ENCODE measurements at places on chromosomes 13 and 19.
A peak's percentile ranks its signal among the peaks of the same experiment; 100 is the strongest.

DNA sequence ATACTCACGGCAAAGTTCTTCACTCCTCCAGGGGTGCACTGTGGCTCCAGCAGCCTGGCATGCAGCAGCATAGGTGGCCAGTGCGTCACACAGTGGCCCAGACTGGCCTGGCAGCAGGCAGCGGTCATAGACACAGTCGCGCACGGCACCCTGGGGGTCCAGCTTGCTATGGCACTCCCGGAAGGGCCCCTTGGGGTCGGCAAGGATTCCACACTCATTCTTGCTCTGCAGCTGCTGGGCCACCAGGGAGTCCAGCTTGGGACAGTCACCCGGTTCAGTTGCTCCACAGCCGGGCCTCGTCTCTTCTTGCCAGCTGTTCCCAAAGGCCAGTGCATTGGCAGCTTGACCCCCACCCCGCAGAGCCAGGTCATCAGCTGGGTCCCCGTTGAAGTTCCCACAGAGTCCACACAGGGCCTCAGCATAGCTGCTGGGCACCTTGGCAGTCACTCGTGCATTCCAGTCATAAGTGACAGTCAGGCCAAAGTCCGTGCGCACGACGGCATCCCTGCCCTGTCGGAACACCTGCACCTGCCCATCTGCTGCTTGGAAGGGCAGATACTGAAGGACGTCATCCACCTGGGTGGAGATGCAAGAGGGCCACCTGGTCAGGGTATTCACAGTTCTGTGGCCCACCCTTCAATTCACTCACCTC is 20.6 kb downstream of the FCGBP start:
- no peak for DNase-seq

GRCh38 chr13:110005563-110005962 is 219.2 kb upstream of the IRS2 start:
- DNase-seq = no peak

DNA sequence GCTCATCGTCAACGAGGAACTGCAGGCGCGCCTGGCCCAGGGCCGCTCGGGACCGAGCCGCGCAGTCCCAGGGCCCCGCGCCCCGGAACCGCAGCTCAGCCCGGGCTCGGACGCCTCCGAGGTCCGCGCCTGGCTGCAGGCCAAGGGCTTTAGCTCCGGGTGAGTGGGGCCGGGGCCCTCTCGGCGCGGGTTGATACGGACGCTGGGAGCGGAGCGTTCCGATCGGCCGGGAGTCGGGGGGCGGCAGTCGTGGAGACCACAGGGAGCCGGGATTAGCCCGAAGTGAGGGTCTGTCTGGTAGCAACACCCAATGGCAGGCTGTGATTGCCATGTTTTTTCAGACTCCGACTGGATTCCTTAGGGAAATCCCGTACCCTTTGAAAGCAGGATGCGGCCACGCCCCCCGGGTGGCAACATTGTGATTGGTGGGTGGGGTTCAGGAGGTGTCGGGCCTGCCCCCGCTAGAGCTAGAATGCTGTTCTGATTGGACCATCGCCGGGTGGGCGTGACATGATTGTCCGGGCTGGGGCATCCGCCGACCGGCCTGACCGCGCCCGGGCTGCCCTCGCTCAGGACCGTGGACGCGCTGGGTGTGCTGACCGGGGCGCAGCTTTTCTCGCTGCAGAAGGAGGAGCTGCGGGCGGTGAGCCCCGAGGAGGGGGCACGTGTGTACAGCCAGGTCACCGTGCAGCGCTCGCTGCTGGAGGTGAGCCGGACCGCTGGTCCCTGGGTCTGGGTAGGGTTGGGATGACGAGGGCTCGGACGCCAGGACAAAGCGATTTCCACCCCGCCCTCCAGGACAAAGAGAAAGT is 11.3 kb downstream of the EPS8L1 start:
- peak; percentile 83 for DNase-seq

DNA sequence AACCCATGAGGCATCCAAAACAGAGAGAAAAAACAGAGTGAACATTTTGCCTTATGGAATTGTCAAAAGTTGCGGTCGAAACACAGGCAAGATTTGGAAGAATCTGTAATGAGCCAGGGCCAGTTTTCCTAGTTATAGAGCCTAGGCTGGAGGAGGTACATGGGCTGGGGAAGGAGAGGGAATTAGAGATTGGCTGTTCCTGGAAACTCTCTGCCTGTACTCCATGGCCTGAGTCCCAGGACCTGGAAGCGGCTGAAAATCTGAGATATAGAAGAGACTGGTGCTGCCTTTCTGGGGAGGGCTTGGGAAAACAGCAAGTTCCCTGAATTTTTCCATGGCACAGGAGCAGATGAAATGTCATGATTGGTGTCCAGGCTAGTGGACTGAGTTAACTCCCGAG is 122.8 kb upstream of the KLF12 start:
- no peak for DNase-seq

DNA sequence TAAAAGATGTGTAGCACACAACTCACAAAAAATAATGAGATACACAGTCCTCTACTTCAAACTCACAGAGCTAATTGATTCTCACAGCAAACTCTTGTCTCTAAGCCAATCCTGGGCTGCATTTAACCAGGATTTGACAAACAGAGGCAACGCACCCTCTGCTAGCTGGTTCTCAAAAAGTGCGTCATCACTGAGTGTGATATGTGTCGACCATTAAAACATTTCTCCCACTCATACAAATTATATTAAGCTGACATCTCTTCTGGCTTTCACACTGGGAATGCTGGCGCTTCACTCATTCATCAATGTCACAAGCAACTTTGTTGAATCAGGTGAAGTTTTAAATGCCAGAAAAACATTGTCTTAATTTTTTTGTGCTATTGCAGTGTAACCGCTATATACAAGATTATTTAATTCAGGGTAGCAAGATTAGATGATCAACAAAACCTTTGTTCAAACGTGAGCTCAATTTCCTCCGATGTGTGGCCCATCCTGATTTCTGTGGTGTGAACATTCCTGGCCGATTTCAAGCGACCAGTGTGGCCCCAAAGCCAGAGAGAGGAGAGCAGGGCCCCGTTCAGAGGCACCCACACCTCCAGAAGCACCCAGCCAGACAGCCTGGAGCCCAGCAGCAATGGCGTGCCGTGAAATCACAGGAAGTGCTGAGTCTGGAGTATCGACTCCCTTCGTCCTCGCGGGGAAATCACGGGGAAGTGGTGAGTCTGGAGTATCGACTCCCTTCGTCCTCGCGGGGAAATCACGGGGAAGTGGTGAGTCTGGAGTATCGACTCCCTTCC is 49.4 kb downstream of the RASA3 start:
- DNase-seq = no peak

DNA sequence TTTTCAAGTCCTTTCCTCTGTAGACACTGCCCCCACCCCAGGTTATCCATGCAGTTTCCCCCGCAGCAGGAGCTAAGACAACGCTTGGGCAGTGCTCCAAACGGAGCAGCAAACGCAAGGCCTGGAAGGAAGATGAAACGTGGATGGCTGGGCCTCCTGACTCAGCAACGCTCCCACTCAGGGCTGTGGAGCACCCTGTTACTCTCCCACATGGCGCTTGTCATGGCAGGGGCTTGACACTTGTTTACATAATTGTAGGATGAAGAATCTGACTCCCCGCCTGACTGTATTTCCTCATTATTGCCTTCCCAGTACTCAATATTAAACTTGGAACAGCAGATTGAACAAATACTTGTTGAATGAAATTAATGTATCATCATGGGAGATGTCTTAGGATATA is 799 bp upstream of the C1QTNF9B start:
- no peak for DNase-seq

DNA sequence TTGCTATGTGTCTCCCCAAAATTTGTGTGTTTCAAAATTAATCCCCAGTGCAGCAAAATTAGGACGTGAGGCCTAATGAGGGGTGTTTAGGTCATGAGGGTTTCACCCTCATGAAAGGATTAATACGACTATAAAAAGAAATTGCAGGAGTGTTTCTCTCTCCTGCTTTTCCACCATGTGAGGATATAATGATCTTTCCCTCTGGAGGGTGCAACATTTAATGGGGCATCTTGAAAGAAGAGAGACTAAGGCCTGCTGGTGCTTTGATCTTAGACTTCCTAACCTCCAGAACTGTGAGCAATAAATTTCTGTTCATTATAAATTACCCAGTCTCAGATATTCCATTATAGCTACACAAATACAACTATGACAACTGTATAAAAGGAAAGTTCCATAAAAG is 183.2 kb downstream of the MYO16 start:
- no peak for DNase-seq

- no peak for DNase-seq
These were observed 8.0 kb upstream of the GARRE1 start for GRCh38 chr19:34246340-34246739.

DNA sequence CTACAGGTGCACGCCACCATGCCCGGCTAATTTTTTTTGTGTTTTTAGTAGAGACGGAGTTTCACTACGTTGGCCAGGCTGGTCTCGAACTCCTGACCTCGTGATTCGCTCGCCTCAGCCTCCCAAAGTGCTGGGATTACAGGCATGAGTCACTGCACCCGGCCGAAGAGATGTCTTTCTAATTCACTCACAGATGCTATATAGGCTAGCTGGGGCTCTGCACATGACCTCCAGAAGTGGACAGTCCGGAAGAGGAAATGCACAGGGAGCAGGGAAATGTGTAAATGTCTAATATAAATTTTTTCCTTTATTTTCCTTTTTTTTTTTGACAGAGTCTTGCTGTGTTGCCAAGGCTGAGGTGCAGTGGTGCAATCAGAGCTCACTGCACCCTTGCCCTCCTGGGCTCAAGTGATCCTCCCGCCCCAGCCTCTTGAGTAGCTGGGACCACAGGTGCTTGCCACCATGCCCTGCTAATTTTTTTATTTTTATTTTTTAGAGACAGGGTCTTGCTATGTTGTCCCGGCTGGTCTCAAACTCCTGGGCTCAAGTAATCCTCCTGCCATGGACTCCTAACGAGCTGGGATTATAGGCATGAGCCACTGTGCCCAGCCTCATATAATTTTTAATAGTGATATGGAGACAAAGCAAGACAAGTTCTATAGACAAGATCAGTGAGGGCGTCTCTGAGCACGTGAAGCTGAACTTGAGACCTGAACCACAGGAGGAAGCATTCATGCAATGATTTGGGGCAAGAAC is 8.4 kb downstream of the GIPC1 start:
- DNase-seq = no peak

GRCh38 chr13:50518781-50519201 is 324.7 kb downstream of the DLEU7 start:
- no peak for DNase-seq

DNA sequence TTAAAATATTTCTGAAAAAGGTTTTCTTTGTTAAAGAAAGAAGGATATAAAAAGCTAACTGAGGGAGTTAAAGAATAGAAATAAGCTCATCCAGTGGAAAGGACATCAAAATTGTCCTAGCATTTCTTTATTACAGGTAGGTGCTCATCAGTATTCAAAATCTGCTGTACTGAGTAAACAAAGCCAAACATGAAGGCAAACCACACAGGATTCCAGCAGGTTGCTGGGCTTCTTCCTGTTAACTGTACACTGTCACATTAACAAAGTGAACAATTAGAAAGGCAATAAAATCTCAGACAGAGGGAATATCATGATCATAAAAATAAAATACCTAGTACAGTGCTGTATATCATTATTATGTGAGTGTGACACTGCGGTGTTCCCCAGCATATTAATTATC is 1541.0 kb downstream of the SLITRK5 start:
- DNase-seq = no peak

- DNase-seq = no peak
These were observed 512 bp upstream of the ZNF93 start for GRCh38 chr19:19900139-19900728.

DNA sequence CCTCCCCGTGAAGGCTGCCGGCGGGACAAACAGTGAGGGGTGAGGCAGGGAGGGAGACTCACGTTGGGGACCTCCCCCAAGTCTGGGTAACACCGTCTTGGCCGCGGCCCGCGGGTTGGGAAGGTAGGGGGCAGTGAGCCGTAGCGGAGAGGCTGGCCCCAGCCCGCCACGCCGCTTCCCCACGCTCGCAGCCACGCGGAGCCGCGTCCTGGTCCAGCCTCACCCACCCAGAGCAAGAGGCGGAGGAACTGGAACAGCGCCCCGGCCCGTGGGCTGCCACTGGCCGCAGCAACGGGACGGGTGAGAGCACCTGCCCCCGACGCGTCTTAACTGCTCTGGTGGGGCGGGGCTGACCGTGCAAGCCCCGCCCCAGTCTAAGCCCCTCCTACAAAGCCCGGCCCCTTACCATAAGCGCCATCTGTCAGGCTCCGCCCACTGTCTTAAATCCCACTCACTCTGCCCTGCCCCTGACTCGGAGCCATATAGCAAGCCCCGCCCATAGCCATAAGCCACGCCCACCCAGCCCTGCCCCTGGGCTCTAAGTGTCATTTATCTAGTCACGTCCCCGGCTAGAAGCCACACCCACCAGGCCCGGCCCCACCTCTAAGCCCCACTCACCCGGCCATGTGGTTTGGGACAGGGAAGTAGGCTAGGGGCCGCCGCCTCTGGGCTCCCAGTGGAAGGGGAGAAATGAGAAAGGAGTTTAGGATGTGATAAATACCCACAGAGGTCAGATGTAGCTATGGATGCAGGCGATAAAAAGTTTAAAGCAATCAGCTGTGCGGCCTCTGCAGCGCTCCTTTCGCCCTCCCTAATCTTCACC is 2.1 kb upstream of the CCL25 start:
- DNase-seq = peak; percentile 69

GRCh38 chr19:6967967-6968366 is 53.3 kb downstream of the MBD3L2B start:
- DNase-seq = no peak

DNA sequence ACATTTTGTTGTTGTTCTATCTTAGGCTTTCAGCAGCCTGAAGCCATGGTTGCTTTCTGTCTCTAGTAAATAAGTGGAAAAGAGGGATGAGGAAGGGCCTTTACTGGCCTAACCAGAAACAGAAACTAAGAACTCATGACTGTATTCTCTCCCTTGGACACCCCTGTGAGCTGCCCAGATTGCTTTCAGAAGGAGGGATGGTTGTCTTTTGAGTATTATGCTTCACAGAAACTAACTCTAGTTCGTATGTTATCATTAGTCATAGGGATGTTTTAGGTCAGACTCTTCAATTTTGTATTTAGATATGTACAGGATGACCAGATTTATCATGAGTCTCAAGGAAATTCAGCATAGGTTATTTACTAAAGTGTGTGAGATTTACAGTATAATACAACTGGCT is 17.5 kb downstream of the BORA start:
- DNase-seq = no peak

GRCh38 chr13:61664801-61665705 is 249.4 kb upstream of the PCDH20 start:
- DNase-seq = no peak

DNA sequence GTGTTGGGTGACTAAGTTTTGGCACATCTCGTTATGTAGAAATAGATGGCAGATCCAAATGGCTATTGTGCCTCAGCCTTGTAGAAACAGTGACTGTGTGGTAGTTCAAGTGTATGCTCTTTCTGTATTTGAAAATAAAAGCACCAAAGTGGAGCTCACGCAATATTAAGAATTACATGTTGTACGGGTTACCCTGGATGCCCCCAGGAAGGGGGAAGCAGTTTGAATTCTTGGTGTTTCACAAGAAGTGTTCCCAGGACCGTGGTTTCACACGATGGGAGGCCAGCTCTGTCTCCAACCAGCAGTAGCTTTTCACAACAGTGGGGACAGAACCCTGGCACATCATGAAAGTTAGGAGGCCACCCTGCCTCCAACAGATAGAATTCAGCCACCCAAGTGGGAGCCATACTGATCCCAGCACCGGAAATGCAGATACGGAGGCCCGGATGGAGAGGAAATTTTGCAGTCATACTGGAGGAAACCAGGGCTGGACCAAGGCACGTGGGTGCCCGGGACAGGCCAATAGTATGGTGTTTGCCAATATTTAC is 8.9 kb downstream of the FLT1 start:
- no peak for DNase-seq

GRCh38 chr13:78241278-78241919 is 322.8 kb upstream of the EDNRB start:
- DNase-seq = peak; percentile 42

- no peak for DNase-seq
These were observed 260.6 kb upstream of the NBEA start for GRCh38 chr13:34681405-34681955.
